ENCODE measurements at places on chromosomes 16 and 17. TPM values are rescaled to one million over a fixed set of nuclear protein-coding genes. Genes with fewer than 3 reads are reported as not detected.

- H3K36me3 ChIP-seq = no peaks in the 10 kb centered on the region
- no peaks in the 10 kb centered on the region for H3K4me1 ChIP-seq
- DNase-seq = no peak
- H3K4me3 ChIP-seq = no peak overlapping the region
- no peak overlapping the region for H3K27ac ChIP-seq
Observed at GRCh38 chr17:33120103-33120502, 128.5 kb downstream of the SPACA3 start.

The PTGES3L gene
- polyA plus RNA-seq = 0.45 TPM

DNA sequence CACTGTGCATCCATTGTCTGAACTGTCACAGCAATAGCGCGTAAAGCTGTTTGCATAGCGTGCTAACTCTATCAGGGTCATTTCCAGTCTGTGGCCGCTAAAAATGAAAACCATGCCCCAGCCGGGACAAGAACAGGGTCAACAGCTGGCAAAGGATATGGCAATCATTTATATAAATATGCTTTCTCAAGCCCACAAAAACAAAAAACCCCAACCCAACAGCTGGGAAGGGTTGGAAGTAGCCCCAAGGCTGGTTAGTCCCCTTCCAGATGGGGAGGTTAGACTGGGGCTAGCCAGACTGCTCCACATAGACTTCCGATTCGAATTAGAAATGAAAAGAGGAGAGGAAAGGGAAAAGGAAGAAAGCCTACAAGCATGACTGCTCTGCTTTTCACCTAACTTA, 203.3 kb upstream of the TBX2 start:
- no peak overlapping the region for H3K4me3 ChIP-seq
- no peak overlapping the region for H3K27ac ChIP-seq
- H3K36me3 ChIP-seq = no peaks in the 10 kb centered on the region
- H3K27me3 ChIP-seq = no peaks in the 10 kb centered on the region
- no peaks in the 10 kb centered on the region for H3K4me1 ChIP-seq

The CA4 gene
- polyA plus RNA-seq = 0.17 TPM

GRCh38 chr16:57788252-57788841, 13.9 kb downstream of the KIFC3 start:
- H3K4me1 ChIP-seq = no peaks in the 10 kb centered on the region
- peaks cover 4% of the 10 kb centered on the region for H3K36me3 ChIP-seq
- no peaks in the 10 kb centered on the region for H3K27me3 ChIP-seq
- H3K4me3 ChIP-seq = no peak overlapping the region

GRCh38 chr16:4337540-4338088, 13.5 kb downstream of the PAM16 start:
- no peaks in the 10 kb centered on the region for H3K4me1 ChIP-seq
- H3K36me3 ChIP-seq = peaks cover 20% of the 10 kb centered on the region
- no peak overlapping the region for H3K27ac ChIP-seq
- H3K4me3 ChIP-seq = no peak overlapping the region
- no peaks in the 10 kb centered on the region for H3K27me3 ChIP-seq

DNA sequence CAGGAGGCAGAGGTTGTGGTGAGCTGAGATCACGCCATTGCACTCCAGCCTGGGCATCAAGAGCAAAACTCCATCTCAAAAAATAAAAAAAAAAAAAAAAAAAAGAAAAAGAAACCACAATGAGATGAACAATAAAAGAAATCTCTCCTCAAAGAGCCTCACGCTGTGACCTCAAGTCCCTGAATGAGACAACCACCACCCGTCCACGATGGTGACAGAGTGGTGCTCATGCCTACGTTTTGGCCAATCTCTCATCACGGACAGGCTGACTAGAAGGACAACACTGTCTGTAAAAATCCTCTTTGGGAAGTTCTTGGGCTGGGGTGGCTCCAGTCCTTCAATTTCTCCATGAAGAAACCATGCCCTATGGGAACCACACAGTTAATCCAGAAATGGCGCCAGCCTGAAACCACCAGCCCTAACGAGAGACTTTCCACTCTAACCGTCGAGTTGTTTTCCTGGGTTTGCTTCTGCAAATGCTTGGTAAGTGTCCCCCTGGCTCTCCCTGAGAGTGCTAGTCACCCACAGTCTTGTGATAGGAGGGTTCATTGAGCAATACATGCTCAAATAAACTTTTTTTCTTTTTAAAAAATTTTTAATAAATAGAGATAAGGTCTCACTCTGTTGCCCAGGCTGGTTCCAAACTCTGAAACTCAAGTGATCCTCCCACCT, 15.0 kb upstream of the PRSS27 start:
- H3K36me3 ChIP-seq = no peaks in the 10 kb centered on the region
- DNase-seq = no peak
- H3K4me3 ChIP-seq = no peak overlapping the region
- H3K27me3 ChIP-seq = no peaks in the 10 kb centered on the region
- H3K4me1 ChIP-seq = no peaks in the 10 kb centered on the region

The GDPD3 gene
- 7.8 TPM for polyA plus RNA-seq

GRCh38 chr17:27336184-27336583, 42.3 kb downstream of the WSB1 start:
- peaks cover 20% of the 10 kb centered on the region for H3K4me1 ChIP-seq
- DNase-seq = no peak
- H3K27ac ChIP-seq = no peak overlapping the region
- no peaks in the 10 kb centered on the region for H3K27me3 ChIP-seq
- no peak overlapping the region for H3K4me3 ChIP-seq

DNA sequence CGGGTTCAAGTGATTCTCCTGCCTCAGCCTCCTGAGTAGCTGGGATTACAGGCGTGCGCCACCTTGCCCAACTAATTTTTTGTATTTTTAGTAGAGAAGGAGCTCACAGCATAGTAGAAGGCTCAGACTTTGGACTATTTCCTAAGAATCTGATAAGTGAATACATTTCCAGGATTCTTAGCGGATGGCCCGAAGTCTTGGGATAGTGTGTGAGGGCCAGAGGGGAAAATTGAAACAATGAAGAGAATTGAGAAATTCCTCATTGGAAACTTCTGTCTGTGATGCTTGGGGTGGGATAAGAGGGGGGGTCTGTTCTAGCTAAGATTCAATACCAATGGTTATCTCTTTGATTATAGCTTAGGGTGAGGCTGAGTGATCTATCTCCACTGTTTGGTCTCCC, 183.3 kb downstream of the MSI2 start:
- no peak overlapping the region for H3K4me3 ChIP-seq
- no peak overlapping the region for H3K27ac ChIP-seq
- H3K27me3 ChIP-seq = no peaks in the 10 kb centered on the region
- H3K4me1 ChIP-seq = peaks cover 21% of the 10 kb centered on the region

The MFSD6L gene
- not detected for polyA plus RNA-seq

GRCh38 chr17:6097005-6097279, 26.8 kb downstream of the WSCD1 start:
- H3K36me3 ChIP-seq = peaks cover 39% of the 10 kb centered on the region
- no peak for DNase-seq
- no peaks in the 10 kb centered on the region for H3K27me3 ChIP-seq
- H3K27ac ChIP-seq = no peak overlapping the region
- H3K4me3 ChIP-seq = no peak overlapping the region

The SCARF1 gene
- 52.8 TPM for polyA plus RNA-seq

The LUC7L gene
- 57.6 TPM for polyA plus RNA-seq

GRCh38 chr17:38799501-38800236, at the start of gene PIP4K2B:
Gene PIP4K2B (minus strand): TSS chr17:38799556. CDS start chr17:38799424, 132 bp downstream.
- H3K27ac ChIP-seq = peak within 1 kb of the TSS; percentile 94
- peak within 1 kb of the TSS; percentile 51 for H3K4me3 ChIP-seq
- peaks cover 11% of the 10 kb centered on the region for H3K36me3 ChIP-seq
- DNase-seq = peak; percentile 96

The MYO1D gene
- 37.8 TPM for polyA plus RNA-seq

GRCh38 chr16:87150262-87150661, 166.9 kb downstream of the C16orf95 start:
- H3K4me1 ChIP-seq = no peaks in the 10 kb centered on the region
- no peak for DNase-seq

- no peak overlapping the region for H3K4me3 ChIP-seq
- H3K4me1 ChIP-seq = no peaks in the 10 kb centered on the region
- no peak overlapping the region for H3K27ac ChIP-seq
Observed at GRCh38 chr17:13952009-13952750, 117.1 kb upstream of the COX10 start.

DNA sequence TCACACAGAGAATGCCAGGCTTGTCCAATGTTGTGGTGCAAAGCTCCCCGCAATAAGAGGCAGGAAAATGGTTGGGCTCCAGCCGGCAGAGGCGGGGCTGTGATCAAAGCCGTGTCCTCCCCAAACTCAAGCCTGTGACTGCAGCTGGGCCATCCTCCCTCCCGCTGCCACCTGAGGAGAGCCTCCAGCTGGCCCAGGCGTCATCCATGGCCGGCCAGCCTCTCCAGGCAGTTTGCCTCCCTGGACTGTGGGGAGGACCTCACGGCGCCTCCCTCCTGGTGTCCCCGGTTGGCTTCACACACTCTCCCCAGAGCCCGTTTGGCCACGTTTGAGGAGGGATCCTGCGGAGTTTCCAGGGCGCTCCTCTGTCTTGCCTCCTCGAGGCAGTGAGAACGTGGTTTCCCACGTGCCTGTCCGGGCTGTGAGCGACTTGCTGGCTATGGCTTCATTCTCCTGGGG, 134.1 kb downstream of the IRF8 start:
- H3K4me1 ChIP-seq = no peaks in the 10 kb centered on the region
- H3K4me3 ChIP-seq = no peak overlapping the region
- H3K27ac ChIP-seq = no peak overlapping the region
- H3K27me3 ChIP-seq = no peaks in the 10 kb centered on the region
- no peaks in the 10 kb centered on the region for H3K36me3 ChIP-seq

The PPM1D gene
- polyA plus RNA-seq = 7.0 TPM

DNA sequence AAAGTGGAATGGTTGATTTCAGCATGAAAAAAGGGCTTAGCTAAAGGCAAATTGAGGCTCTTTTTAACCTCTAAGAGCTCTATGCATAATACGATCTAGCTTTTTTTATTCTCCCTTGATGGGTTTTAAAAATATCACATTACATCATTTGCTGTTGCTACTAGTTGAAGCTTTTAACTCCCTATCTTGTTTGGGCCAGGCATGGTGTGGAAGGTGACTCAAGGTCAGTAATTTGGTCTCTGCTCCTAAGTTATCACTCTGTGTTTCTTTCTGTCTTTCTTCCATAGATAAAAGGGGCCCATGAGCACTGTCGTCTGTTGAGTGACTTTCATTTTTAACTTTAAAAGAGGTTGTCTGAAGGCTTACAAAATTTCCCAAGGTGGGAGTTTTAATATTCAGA, 58.1 kb upstream of the GOT2 start:
- no peaks in the 10 kb centered on the region for H3K4me1 ChIP-seq
- H3K27me3 ChIP-seq = no peaks in the 10 kb centered on the region
- H3K27ac ChIP-seq = no peak overlapping the region
- H3K4me3 ChIP-seq = no peak overlapping the region
- no peak for DNase-seq

The KCNH4 gene
- 0.06 TPM for polyA plus RNA-seq

The WNT3 gene
- 1.4 TPM for polyA plus RNA-seq

DNA sequence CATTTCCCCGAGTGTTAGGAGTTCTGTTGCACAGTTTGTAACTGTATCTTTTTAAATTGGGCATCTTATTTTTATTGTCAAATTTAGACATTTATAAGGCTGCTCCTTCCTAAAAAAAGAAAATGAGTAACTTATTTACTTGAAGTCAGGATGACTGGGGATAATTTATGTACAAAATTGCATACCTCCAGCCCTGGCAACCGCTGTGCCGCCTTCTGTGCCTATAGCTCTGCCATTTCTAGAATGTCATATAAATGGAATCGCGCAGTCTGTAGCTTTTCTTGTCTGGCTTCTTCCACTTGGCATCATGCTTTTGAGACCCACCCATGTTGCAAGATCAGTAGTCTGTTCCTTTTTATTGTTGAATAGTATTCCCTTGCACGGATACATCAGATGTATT, 29.0 kb upstream of the GAA start:
- no peak overlapping the region for H3K4me3 ChIP-seq
- no peaks in the 10 kb centered on the region for H3K27me3 ChIP-seq
- H3K36me3 ChIP-seq = no peaks in the 10 kb centered on the region
- peaks cover 29% of the 10 kb centered on the region for H3K4me1 ChIP-seq
- no peak for DNase-seq

- H3K36me3 ChIP-seq = no peaks in the 10 kb centered on the region
- no peak overlapping the region for H3K4me3 ChIP-seq
- H3K27ac ChIP-seq = no peak overlapping the region
- H3K4me1 ChIP-seq = peaks cover 3% of the 10 kb centered on the region
- DNase-seq = no peak
Observed at GRCh38 chr17:65403626-65404025, 157.8 kb downstream of the AXIN2 start.

DNA sequence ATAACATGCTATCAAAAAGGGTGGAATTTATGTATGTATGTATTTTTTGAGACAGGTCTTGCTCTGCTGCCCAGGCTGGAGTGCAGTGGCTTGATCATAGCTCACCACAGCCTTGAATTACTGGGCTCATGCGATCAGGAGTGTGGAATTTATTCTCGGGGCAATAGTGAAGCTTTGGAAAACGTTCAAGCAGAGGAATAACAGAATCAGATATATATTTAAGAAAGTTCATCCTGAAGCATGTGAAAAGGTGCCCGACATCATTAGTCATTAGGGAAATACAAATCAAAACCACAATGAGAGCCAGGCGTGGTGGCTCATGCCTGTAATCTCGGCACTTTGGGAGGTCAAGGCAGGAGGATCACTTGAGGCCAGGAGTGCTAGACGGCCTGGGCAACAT, 7.7 kb upstream of the ITGAE start:
- DNase-seq = no peak
- peaks cover 4% of the 10 kb centered on the region for H3K36me3 ChIP-seq
- no peak overlapping the region for H3K4me3 ChIP-seq
- H3K4me1 ChIP-seq = no peaks in the 10 kb centered on the region
- H3K27me3 ChIP-seq = no peaks in the 10 kb centered on the region

The GP1BA gene
- not detected for polyA plus RNA-seq

- peak overlapping the region; percentile 28 for H3K4me3 ChIP-seq
- H3K27me3 ChIP-seq = peaks cover 6% of the 10 kb centered on the region
- H3K27ac ChIP-seq = peak overlapping the region; percentile 41
- DNase-seq = peak; percentile 80
- H3K4me1 ChIP-seq = peaks cover 19% of the 10 kb centered on the region
Observed at GRCh38 chr16:84806256-84806889, 13.4 kb upstream of the CRISPLD2 start.

All from endothelial cell of umbilical vein (primary cell).